ENCODE measurements at places on chromosomes 5 and 9. TPM values are rescaled to one million over a fixed set of nuclear protein-coding genes. Genes with fewer than 3 reads are reported as not detected.

DNA sequence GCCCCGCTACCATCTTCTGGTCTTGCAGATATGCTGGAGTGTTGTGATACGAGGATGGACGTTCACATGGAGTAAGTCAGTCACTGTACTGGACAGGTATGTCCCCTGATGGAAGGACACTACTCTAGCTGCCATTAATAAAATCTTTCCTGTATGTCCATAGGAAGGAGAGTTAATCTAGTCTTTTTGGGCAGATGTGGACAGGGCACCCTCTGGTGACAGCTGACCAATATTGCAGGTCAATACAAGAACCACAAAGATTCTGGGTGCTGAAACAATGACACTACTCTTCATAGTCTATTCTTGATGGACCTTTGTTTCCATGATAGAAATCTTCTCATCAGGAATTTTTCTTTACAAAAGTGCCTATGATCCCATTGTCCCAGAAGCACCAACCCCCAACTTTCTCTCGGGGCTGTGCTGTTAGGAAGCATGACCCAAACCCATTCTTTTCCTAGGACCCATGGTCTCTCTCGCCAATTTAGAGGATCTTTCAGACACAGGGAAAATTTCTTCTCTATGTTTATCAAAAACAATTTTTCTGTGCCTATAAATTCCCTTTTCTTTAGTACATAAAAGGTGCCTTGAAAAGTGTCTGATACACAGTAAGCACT, 376.9 kb downstream of the DTWD2 start:
- no peaks in the 10 kb centered on the region for H3K27me3 ChIP-seq
- no peak overlapping the region for H3K27ac ChIP-seq
- peak; percentile 81 for DNase-seq
- H3K4me1 ChIP-seq, result no peaks in the 10 kb centered on the region

The SPINK7 gene
- not detected for total RNA-seq

DNA sequence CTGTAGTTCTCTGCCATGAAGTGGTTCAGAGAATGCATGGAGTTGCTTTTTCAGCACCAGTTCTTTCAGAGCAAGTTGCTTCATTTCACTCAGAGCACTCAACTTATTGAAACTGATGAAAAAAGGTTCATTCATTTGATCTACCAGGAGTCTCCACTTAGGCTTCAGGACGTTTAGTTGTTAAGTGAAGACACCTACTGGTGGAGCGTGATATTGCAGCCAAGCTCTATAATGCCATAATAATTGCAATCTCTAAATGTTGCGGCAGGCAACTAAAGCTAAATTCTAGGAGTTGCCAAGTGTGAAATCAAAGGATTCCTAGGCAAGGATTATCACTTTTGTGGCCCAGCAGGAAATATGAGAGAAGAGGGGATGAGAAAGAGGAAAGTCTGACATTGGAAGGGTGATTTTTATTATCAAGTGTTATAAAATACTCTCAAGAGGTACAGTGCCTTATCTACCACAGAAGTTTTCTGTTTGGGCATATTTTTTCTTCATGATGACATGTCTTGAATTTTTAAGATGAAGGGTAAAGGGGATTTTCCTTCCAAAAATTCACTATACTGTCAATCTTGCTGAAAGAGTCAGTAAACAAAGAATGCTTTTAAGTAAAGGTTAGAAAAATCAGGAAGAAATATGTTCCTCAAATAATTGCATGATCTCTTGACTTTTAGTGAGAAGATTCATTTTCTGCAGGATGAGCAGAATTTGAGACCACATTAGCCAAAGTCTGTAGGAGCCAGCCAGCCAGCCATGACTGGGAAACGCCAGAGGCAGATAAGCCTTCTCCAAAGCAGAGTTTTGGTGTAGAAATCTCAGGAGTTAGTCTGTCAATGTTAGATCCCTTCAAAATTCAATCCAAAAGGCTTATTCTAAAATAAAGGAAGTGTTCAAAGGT, 83.4 kb downstream of the SH3PXD2B start:
- H3K27ac ChIP-seq, result no peak overlapping the region
- H3K4me1 ChIP-seq, result no peaks in the 10 kb centered on the region
- H3K27me3 ChIP-seq, result no peaks in the 10 kb centered on the region
- H3K36me3 ChIP-seq, result peaks cover 64% of the 10 kb centered on the region
- peak; percentile 80 for DNase-seq
- H3K4me3 ChIP-seq, result no peak overlapping the region

- peaks cover 9% of the 10 kb centered on the region for H3K27me3 ChIP-seq
- DNase-seq, result no peak
- no peak overlapping the region for H3K4me3 ChIP-seq
Observed at GRCh38 chr9:136617746-136618579, 44.8 kb upstream of the EGFL7 start.

The LCN9 gene
- 0.46 TPM for total RNA-seq

GRCh38 chr9:72982146-72982799, 29.4 kb upstream of the ALDH1A1 start:
- H3K27me3 ChIP-seq, result no peaks in the 10 kb centered on the region
- no peak overlapping the region for H3K4me3 ChIP-seq
- H3K4me1 ChIP-seq, result no peaks in the 10 kb centered on the region
- no peak overlapping the region for H3K27ac ChIP-seq

The CYLC2 gene
- not detected for total RNA-seq

DNA sequence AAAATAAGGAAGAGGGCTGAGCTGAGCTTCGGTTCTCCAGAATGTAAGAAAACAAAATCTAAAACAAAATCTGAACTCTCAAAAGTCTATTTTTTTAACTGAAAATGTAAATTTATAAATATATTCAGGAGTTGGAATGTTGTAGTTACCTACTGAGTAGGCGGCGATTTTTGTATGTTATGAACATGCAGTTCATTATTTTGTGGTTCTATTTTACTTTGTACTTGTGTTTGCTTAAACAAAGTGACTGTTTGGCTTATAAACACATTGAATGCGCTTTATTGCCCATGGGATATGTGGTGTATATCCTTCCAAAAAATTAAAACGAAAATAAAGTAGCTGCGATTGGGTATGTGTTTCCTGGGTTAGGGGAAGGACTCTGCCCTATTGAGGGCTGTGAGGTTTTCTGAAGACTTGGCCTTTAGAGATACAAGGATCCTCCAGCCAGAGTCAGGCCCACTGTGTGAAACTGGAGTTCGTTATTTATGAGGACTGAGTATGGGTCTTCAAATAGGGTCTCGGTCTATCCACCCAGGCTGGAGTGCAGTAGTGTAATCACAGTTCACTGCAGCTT, 3.8 kb downstream of the EGR1 start:
- H3K4me3 ChIP-seq, result no peak overlapping the region
- H3K36me3 ChIP-seq, result peaks cover 10% of the 10 kb centered on the region
- DNase-seq, result no peak

The PLPP1 gene
- 100 TPM for total RNA-seq

- H3K4me3 ChIP-seq, result no peak overlapping the region
- H3K4me1 ChIP-seq, result no peaks in the 10 kb centered on the region
- no peaks in the 10 kb centered on the region for H3K27me3 ChIP-seq
- no peak overlapping the region for H3K27ac ChIP-seq
Observed at GRCh38 chr9:129906298-129906697, 71.0 kb downstream of the USP20 start.

GRCh38 chr5:26940994-26941393, 97.4 kb downstream of the CDH9 start:
- H3K4me3 ChIP-seq, result no peak overlapping the region
- no peaks in the 10 kb centered on the region for H3K4me1 ChIP-seq
- H3K36me3 ChIP-seq, result no peaks in the 10 kb centered on the region
- no peak for DNase-seq
- H3K27ac ChIP-seq, result no peak overlapping the region
- no peaks in the 10 kb centered on the region for H3K27me3 ChIP-seq

The NRG2 gene
- total RNA-seq, result 4.9 TPM

The NUP188 gene
- 54.1 TPM for total RNA-seq

The RNF130 gene
- total RNA-seq, result 74.4 TPM

Data from endodermal cell (in vitro differentiated cells).